Activated T-cell treated with anti-CD3 and anti-CD28 coated beads for 4 hours (primary cell): ENCODE measurements at places on chromosomes 3 and 15.

DNA sequence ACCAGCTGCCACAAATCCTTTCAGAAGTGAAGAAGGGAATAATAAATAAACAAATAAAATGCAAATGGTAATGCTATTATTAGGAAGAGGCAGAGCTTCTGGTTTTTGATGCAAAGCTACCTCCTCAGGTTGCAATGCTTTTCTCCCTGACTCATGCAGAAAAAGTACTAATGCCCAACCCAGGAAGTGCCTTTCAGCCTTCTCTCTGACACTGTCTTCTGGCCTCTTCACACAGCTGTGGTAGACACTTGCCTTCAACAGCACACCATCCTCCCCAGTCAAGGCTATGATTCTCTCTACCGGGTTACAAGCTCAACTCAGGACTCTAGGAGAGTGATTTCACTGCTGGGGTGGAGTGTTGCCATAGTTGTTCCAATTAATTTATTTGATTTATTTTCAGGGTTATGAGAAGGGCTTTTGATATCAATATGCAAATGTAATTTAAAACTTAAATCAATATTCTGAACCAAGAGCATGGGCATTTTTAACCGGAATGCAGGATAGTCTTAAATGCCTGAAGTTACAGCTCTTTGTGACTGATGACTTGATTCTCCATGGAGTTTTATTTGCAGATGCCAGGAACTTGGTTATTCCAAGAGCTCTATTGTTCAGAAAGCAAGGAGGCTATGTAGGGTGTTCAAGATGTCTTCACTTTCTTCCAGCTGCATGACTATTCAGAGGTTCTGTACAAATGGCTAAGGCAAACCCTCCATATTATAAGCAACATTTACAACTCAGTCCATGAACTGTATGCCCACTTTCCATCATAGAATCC lies 27.1 kb upstream of the GALNT15 start:
- DNase-seq = no peak

- DNase-seq = no peak
Measured at GRCh38 chr15:35329521-35329961, 216.4 kb downstream of the DPH6 start.

- DNase-seq = no peak
Measured at GRCh38 chr3:57755368-57755675, 787 bp upstream of the SLMAP start.

GRCh38 chr3:76034649-76035048 lies 249.3 kb upstream of the ZNF717 start:
- no peak for DNase-seq

GRCh38 chr3:41932464-41932863 lies 29.4 kb downstream of the ULK4 start:
- DNase-seq = no peak

- no peak for DNase-seq
Measured at GRCh38 chr15:52520421-52520820, 8.3 kb downstream of the MYO5A start.

- no peak for DNase-seq
Measured at GRCh38 chr15:79339588-79340314, 28.8 kb downstream of the TMED3 start.

DNA sequence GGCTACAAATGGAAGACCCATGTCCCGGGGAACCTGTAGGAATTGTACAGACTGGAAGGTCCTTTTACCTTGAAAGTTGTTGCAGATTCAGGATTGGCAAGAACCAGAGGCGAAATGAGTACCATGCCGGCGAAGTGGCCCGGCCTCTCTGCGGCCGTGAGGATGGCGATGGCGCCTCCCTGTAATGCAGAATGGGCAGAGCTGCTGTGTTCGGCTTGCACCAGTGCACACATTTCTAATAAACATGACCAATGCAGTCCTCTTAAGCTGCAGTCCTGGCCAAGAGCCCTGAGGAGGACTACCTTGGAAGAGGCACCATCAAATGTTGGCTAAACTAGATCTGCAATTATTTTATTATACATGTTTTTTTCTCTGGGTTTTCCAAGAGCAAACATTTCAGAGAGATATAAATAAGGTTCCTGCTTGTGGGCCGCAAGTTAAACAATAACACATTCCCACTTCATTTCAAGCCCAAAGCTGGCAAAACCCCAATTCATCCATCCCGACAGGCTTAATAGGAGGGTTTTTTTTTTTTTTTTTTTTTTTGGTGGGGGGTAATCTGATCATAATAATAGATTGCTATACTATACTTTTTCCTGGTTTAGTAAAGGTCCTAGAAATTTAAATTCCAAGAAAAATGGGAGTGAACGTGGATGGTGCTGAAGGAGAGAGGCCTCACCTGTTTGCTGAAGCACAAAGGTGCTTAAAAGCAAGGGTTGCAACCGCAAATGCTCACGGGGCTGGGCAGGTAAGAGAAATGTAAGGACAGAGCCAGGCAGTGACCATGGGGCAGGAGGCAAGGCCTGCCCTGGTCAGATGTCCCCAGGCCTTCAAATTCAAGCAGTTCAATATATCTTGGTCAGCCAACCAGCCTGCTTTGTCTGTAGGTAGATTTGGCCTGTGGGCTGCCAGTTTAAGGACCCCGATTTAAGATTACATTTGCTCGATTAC lies 48.5 kb downstream of the ABTB1 start:
- no peak for DNase-seq

- no peak for DNase-seq
Measured at GRCh38 chr3:175356899-175357324, 497.8 kb downstream of the NAALADL2 start.

DNA sequence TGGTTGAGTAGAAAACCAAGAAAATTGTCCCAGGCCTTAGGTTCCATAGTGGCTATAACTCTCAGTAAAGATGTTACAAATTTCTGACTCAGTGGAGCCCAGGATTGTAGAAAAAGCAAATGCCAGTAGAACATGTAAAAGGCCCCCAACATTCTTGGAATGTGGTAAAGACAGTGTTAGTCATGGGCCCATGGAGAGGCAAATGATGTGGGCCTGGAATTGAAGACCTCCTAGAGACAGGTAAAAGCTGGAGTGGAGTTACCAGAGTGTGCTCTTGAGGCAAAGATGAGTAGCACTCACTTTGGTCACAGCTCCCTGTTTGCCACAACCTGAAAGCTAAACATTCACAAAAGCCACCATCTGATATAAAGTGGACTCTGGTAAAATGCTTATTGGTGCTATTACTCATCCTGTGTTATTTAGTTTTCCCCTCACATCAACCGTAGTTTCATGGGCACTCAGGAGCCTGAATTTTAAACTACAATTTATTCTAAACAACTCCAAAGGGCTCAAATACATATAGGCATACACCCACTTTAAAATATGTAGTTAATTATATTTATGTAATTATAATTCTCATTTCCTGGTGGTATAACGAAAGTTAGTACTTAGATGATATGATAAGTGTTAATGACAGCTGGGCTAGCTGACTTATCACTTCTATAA lies 359.6 kb upstream of the NECTIN3 start:
- no peak for DNase-seq

DNA sequence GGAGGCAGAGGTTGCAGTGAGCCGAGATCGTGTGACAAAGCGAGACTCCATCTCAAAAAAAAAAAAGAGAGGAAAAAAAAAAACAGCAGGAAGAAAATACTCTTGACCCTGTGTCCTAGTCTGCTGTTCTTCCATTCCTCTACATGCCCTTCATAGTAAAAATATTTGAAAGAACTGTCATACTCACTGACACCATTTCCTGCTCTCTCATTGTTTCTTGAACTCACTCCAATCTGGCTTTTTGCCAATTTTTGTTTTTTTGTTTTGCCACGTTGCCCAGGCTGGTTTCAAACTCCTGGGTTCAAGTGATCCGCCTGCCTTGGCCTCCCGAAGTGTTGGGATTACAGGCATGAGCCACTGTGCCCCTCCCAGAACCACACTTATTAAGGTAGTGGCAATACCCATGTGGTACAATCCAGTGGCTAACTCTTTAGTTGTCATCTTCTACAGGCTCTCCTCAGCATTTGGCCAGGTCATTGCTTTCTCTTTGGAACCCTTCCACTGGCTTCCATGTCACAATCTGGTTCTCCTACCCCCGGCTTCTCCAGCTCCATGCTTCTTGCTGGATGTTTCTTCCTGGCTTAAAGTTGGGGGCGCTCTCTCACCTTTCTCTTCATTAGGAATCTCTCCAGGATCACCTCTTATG lies 238.2 kb upstream of the C2CD4B start:
- DNase-seq = no peak

DNA sequence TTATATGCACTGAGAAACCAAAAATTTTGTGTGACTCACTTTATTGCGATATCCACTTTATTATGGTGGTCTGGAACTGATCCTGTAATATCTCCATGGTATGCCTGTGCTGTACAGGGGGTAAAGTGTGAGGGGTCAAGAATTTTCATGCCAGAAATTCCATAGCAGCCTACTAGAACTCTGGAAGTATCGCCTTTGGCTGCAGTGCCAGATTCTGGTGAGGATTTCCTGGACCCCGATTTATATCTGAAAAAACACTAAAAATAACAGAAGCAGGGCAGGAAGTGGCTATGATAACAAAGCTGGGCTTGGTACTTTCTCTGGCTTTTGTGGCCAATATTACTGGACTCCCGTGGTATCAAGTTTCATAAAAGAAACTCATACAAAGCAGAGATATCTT lies 36.4 kb downstream of the CCDC80 start:
- DNase-seq = no peak

DNA sequence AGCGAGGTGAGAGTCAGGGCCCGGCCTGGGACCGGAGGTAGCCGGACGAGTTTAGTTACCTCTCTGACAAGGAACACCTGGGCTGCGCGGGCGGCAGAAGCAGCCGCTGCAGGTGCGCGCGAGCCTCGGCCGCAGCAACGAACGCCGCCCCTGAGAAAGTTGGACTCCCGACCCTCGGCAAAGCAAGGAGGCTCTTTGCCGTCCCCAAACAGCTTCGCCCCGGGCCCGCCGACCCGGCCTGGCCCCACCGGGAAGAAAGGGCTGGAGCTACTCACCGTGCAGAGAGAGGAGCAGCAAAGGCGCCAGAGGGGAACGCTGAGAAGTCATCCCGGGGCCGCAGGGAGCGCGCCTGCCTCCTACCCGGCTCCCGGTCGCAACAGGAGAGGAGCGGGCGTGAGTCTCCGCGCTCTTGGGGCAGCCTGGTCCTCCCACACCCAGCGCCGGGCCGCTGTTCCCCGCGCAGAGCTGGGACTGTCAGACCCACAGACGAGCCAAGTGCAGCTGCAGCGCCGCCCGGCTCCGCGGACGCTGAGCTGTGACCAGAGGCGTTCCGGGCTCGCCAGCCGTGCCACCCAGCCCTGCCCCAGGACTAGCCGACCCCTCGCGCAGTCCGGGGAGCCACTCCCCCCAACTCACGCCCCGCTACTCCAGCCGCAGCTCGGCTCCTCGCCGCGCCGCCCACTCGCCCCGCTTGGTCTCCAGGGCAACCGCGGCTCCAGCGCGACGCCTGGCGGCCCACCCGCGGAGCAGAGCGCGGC lies at the start of gene IGSF11:
Gene IGSF11 (minus strand): TSS at position 591 of the 758 bp plus-strand sequence. CDS start 264 bp downstream, at position 327.
- peak; percentile 61 for DNase-seq

GRCh38 chr3:188573291-188573940 lies 419.5 kb downstream of the LPP start:
- no peak for DNase-seq

DNA sequence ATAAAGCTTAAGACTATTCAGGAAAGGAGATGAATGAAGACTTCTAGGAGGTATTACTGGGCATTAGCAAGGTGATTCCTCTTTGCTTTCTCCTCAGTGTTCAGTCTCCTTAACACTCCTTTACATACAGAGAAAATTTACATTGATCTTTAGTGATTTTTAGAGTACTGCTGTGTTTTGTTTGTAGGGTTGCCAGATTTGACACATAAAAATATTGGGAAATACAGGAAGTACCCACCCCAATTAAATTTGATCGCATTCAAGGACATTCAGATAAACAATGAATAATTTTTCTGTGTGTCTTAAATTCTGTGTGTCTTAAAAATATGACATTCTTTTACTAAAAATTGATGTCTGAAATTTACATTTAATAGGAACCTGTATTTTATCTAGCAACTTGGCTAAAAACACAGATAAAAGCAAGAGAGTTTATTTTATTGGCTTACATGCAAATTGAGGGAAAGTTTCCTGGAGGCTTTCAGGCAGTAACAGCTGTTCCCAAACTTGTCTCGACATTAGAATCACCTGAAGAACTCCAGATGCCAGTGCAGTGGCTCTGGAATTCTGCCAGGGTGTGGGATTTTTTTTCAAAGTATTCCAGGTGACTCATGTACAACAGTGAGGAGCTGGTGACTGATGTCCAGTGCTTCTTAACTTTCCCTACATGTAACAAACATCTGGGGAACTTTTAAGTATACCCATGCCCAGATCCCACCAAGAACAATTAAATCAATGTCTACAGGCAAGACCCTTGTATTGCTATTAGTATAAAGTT lies 23.4 kb upstream of the PLOD2 start:
- DNase-seq = no peak

- DNase-seq = peak; percentile 65
Measured at GRCh38 chr3:50345586-50346234, at the start of gene ZMYND10. Gene ZMYND10 (minus strand): TSS chr3:50345732. CDS start chr3:50345579, 153 bp downstream.

DNA sequence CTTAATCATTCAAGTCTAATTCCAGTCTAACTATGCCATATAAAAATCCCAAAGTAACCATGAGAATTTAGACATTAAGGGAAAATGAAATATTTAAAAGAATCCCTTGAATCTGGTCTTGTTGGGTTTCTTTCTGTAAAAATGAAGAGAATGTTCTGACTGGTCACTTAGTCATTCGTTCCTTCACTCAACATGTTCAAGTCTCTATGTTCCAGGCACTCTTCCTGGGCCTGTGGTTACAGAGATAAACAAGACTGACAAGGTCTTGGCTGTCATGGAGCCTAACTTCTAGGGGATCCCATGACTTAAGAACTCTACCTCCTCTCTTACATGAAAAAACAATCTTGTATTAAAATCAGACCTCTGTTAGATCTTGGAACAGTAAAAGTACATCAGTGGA lies 638.6 kb upstream of the TBL1XR1 start:
- no peak for DNase-seq

GRCh38 chr3:138329127-138329983 lies at the start of gene NME9:
Gene NME9 (minus strand): TSS chr3:138329851. CDS start chr3:138329335, 516 bp downstream.
- DNase-seq = peak; percentile 77

DNA sequence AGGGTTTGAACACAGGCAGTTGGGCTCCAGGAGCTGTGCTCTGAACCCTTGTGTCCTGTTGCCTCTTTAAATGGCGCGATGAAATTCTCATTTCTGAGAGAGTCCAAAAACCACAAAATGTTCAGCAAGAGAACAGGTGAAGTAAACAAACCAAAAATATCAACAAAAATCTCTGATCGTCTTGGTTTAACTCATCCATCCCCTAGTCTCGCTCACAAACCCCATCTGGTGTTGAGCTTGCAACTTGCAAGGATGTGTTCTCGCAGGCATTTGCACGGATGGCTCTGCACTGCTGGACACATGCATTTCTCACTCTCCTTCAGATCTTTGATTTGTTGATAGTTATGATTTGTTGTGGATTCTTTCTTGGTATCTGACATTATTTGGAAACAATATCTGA lies 31.1 kb downstream of the FAH start:
- no peak for DNase-seq

GRCh38 chr3:116046350-116046749 lies 398.9 kb downstream of the LSAMP start:
- no peak for DNase-seq

- no peak for DNase-seq
Measured at GRCh38 chr3:168102735-168103410, 7.1 kb upstream of the GOLIM4 start.

- no peak for DNase-seq
Measured at GRCh38 chr3:152706991-152707713, 127.8 kb upstream of the P2RY1 start.

GRCh38 chr15:100919481-100920405 lies 586 bp downstream of the LRRK1 start:
- no peak for DNase-seq
